Aortic smooth muscle cell (primary cell): ENCODE measurements at places on chromosomes 1 and 21. TPM values are rescaled to one million over a fixed set of nuclear protein-coding genes. Genes with fewer than 3 reads are reported as not detected.

RNF186 gene
- not detected in 2 replicates for total RNA-seq

BATF3 gene
- 0.87 and 2.8 TPM in 2 replicates for total RNA-seq

TRABD2B gene
- total RNA-seq, result under 0.01 and 0.06 TPM in 2 replicates

SPRR2A gene
- not detected in 2 replicates for total RNA-seq

SMIM12 gene
- total RNA-seq, result 33.0 and 43.8 TPM in 2 replicates

DIRAS3 gene
- total RNA-seq, result 0.99 and 1.3 TPM in 2 replicates

FAM72A gene
- total RNA-seq, result 3.5 and 4.4 TPM in 2 replicates

UBL4B gene
- total RNA-seq, result not detected in 2 replicates

TMEM200B gene
- 11.5 and 12.2 TPM in 2 replicates for total RNA-seq
